ENCODE measurements at places on chromosomes 7 and 10.
A peak's percentile ranks its signal among the peaks of the same experiment; 100 is the strongest.

DNA sequence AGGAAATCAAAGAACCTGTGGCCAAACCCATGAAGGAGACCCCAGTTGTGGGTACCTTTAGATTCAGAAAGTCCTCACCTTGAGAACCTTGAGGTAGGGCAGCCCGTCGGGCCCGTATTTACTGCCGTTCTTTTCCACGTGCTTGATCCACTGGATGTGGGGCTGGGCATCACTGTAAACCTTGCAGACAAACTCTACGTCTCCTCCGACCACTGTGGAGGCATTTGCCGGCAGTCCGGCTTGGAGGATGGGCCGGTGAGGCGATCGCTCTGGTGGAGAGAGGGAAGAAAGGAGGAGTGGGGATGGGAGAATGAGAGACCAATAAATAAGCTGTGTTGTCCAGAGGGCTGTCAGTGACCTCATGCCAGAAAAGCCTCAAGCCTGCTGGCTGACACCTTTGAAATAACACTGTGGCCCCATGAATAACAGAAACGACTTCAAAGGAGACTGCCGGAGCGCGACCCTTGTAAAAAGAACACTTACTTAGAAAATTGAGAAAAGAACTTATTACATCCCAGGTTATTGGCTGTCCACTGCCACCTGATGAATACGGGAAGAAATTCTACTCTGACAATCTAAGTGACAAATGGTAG is 78.2 kb downstream of the FGFR2 start:
- no peak for DNase-seq

DNA sequence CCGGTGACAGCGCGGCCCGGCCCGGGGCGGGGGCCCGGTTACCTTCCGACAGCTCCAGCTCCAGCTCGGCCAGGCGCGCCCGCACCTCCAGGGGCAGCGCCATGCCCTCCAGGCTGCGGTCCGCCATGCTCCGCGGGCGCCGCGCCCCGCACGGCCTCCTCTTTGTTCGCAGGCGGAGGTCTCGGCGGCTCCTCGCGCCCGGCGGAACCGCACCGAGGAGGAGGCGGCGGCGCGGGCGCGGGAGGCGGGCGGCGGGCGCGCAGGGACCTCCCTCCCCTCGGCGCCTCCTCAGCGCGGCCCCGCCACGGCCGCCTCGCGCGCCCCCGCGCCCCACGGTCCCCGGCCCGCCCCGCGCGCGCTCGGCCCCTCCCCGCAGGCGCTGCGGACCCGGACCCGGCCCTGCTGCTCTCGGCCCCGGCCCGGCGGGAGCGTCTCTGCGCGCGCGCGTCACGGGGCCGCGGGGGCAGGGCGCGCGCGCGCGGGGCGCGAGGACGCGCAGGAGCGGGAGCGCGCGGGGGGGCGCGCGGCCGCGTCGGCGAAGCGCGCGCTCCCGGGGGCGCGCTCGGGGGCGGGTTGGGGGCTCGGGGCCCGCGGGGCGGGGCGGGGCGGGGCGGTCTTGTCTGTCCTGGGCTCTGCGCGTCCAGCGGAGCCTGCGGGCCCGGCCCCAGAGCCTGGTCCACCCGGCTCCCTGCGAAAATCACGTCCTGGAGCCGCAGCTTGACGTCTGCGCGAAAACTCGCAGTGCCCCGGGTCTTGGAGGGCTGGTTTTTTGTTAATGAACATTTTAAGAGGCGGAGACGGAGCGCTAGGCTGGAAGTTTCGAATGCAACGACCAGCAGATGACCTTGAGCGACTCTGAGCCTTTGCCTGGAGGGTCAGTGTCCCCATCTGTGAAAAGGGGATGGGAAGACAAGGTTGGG is at the start of gene DIP2C:
DIP2C (minus strand) TSS at position 217 of the 920 bp plus-strand sequence; CDS start at position 127, 90 bp downstream.
- peak; percentile 30 for DNase-seq

- DNase-seq = no peak
Measured at GRCh38 chr10:108439397-108439796, 1274.9 kb upstream of the SORCS1 start.

DNA sequence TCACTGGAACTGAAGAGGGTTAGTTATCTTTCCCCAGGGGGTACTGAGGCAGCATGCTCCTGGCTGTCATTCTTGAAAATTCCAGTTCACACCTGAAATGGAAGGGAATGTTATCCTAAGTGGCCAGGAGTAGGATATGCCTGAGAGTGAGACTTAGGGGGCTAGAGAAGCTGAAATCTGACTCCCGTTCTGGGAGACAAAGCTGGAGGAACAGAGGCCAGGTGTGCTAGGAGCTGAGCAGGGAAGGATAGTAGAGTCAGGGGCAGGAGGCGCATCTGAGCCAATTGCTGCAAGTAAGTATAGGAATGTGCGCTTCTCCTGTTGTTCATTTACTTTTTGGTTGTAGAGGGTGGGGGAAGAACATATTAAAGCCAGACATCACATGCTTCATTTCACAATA is 58.1 kb upstream of the KIAA1217 start:
- no peak for DNase-seq

- no peak for DNase-seq
Measured at GRCh38 chr10:71035511-71036296, 147.3 kb upstream of the PCBD1 start.

DNA sequence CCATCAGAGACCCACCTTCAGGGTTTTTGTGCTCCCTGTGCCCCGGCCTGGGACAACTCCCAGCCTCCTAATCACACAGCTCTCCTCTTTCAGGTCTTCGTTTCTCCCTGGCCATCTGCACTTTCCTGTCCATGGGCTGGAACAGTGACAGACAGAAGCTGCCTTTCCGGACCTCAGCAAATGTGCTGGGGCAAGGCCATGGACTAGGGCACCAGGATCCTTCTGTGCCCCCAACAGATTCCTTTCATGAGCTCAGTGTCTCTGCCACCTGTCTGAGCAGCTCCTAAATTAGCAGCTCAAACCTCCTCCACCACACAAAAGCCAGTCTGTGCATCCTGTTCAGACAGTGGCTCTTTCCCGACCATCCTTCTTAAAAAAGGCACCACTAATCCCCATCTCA is 41.9 kb upstream of the FRMD4A start:
- no peak for DNase-seq
